ENCODE measurements at places on chromosomes 1 and 21.

- DNase-seq, result no peak
These were observed 367.4 kb upstream of the SNX7 start for GRCh38 chr1:98294127-98294526.

DNA sequence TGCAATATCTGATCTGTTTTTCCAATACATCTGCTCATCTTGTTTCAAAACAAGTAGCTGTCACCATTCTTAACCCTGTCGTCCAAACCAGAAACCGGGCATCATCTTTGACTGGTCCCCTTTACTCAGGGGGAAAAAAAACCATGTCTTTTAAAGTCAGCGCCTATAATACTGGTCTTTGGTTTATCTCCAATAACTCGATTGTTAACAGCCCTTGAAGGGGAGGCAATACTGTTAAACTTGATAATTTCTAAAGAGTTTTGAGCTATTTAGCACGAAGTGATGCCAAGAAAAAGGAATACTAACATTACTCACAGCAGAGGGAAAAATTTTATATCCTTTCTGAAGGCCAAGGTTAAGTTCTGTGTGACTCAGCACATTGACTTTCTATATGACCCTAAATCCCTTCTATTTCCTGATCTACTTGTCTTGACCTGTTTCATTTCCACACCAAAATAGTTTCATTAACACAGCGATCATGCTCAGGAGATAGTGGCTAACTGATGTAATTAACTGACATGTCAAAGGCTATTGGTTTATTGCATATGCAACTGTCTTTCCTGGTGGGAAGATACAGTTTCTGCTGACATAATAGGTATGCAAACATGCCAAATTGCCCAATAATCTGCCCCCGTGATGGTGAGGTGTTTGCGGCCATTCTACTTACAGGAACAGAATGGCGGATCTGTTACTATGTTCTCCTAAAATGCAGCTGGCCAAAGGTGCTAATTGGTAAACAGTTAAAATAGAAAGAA is 59.1 kb downstream of the NFIA start:
- no peak for DNase-seq

DNA sequence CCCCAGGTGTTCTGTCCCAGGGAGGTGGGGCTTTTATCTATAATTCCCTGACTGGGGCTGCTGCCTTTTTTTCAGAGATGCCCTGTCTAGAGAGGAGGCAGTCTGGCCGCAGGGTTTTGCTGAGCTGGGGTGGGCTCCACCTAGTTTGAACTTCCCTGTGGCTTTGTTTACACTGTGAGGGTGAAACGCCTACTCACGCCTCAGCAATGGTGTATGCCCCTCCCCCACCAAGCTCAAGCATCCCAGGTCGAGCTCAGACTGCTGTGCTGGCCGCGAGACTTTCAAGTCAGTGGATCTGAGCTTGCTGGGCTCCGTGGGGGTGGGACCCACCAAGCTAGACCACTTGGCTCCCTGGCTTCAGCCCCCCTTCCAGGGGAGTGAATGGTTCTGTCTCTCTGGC is 124.3 kb downstream of the CENPF start:
- no peak for DNase-seq

DNA sequence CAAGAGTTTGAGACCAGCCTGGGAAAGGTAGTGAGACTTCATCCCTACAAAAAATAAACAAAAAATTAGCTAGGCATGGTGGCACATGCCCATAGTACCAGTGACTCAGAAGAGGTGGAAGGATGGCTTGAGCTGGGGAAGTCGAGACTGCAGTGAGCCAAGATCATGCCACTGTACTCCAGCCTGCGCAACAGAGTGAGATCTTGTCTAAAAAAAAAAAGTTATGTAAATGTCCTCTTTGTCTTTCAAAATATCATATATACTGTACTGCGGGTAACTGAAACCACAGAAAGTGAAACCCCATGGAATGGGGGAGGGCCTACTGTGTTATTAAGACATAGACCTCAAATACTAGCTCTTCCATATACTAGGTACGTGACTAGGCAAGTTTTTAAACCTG is 20.8 kb downstream of the ACADM start:
- no peak for DNase-seq

DNA sequence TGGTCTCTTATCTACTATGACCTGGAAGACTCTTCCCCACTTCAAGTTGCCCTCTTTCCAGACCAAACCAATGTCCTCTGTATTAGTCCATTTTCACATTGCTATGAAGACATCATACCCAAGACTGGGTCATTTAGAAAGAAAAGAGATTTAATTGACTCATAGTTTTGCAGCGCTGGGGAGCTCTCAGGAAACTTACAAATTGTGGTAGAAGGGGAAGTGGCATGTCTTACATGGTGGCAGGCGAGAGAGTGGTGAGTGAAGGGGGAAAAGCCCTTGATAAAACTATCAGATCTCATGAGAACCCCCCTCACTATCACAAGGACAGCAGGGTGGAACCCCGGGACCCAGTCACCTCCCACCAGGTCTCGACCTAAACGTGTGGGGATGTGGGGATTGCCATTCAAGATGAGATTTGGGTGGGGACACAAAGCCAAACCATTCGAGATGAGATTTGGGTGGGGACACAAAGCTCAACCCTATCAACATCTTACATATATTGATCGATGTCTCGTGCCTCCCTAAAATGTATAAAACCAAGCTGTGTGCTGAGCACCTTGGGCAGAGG is 14.2 kb upstream of the AGPAT3 start:
- no peak for DNase-seq

DNA sequence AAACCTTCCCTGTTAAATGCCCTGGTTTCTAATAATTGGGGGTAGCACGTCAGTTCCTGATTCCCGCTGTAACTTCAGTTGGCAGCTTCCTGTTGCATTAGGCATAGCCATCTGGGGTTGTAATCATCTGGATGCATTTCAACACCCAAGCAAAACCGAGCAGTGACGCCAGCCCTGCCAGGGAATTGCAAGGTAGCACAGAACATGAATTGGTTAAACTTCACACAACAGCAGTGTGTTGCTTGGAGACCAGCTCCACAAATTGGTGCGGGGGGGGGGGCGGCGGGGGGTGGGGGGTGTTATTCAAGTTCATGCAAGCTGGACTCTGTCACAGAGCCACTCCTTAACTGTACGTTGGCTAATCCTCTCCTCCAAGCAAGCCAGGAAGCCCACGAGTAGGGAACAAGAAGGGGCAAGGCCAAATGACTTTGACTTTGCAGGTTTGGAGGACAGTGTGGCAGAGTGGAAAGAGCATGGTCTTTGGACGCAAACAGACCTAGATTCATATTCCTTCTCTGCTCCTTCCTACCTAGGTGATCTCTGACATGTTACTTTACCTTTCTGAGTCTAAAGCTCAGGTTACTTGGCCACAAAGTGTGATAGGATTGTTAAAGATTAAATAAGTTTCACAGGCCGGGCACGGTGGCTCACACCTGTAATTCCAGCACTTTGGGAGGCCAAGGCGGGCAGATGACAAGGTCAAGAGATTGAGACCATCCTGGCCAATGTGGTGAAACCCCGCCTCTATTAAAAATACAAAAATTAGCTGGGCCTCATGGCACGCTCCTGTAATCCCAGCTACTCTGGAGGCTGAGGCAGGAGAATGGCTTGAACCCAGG is 4.7 kb downstream of the LAX1 start:
- DNase-seq, result no peak

DNA sequence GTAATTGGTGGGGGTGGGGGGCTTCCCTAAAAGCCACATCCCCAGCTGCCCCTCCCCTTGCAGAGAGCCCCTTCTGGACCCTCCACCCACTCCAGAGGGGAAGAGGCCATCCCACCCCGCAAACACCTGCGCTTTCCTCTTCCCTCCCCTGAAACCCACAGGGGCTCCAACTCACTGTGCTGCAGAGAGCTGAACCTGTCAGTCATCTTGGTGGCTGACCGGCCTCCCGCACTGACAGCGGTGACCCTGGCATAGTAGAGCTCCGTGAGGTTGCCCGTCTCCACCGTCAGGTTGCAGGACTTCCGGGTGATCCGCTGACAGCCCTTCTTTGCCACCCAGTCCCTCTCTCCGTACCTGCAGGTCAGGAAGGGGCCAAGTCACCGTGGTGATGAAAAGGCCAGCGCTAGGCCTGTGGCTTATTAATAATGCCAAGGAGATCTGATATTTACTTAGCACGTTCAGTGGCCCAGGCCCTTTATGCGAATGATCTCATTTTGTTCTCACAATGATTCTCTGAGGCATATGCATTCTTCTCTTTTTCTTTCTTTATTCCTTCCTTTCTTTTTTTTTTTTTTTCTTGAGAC is 5.9 kb downstream of the IL22RA1 start:
- DNase-seq, result no peak

GRCh38 chr1:8625981-8626898 is 191.2 kb downstream of the RERE start:
- DNase-seq, result no peak

Data from activated T-helper 1 cell treated with Interleukin-2 at 50 U/mL for 16 hours (primary cell).